ENCODE measurements at places on chromosomes 5 and 9.

DNA sequence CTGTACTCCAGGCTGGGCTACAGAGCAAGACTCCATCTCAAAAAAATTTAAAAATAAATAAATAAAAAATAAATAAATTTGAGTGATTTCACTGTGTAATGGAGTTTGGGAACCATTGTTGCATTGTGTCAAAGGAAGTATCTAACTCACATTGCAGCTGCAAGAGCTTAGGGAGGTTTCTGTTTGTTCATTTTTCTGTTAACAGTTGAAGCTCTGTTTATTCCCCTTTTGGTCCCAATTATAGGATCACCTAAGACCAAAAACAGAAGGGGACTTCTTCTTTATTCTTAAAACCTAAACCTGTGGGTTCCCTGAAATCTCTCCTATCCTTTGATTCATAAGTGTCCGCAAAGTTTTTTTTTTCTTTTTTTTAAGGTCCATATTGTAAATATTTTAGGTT lies 28.6 kb upstream of the PCAT7 start:
- no peak for DNase-seq

DNA sequence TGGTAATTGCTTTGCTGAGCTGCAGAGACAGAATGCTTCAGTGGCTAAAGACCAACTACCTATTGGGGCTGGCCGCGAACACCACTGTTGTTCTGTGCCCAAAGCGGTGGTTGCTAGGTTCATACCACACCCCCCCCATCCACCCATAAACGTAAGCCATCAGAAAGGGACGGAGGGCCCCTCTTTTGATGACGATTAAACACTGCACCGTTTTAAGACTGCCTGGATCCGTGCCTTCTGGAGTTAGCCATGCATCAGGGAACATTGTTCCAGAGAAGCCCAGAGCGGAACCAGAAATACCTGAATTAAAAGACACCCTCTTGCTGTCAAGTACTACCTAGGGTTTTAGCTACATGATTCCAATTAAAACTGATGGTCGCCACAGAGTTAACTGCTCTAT lies 369.1 kb upstream of the DAP start:
- no peak for DNase-seq

DNA sequence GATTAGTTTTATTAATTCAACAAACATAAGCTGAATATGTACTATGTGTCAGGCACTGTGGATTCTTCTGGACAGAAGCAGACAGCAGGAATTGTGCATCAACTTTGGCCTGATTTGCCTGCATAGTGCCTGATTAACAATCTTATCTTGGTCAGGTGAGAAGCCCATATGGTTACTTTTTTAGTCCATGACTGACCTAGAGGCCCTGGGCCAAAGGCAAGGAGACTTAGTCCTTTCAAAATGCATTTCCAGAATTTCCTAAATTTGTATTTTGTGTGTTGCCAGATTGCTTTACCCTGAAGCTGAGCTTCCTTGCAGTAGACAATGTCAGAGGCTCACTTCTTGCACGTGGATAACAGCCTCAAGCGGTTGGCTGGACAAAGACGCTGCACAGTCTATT lies 286.7 kb downstream of the SPOCK1 start:
- no peak for DNase-seq

DNA sequence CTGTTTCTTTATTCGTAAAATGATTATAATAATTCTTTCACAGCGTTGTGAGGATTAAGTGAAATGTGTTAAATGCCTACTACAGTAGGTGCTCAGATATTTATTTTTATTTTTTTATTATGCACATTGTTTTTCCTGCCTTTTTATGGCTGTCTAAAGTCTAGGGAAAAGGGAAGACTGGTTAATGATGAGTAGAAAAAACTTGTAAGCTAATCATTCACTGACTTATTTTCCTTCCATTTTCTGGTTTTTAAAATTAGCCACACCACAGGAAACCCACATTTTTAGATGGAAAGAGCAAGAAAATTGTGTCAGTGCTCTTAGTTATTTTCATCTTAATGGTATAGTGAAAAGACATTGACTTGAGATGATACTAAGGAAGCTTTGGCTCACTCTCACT lies 3.9 kb upstream of the PCYOX1L start:
- no peak for DNase-seq

- no peak for DNase-seq
Measured at GRCh38 chr9:98992885-98993569, 49.3 kb downstream of the COL15A1 start.

- DNase-seq = no peak
Measured at GRCh38 chr9:37623267-37623666, 27.5 kb upstream of the FRMPD1 start.

GRCh38 chr5:543351-543750 lies 19.1 kb upstream of the SLC9A3 start:
- DNase-seq = no peak

DNA sequence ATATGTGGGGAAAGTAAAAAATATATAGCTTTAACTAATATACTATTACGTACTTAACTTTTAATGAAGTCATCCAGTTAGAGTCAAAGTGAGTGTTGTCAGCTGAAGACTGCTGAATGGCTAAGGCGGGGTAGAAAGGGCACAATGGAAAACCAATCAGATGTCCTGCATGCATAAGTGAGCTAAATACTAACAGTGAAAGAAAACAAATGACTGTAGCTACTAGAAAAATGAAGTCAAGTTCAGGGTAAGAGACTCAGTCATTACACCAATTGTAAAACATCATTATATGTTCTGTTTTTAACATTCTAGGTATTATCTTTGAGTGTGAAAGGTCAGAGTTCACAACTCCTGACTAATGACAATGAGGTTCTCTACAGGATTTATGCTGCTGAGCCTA lies 295.2 kb downstream of the ADGRV1 start:
- no peak for DNase-seq

- no peak for DNase-seq
Measured at GRCh38 chr9:111096051-111096450, 57.8 kb upstream of the LPAR1 start.

- DNase-seq = no peak
Measured at GRCh38 chr9:91156451-91157234, 205.1 kb downstream of the AUH start.

- DNase-seq = no peak
Measured at GRCh38 chr5:124801551-124801950, 55.1 kb upstream of the ZNF608 start.

DNA sequence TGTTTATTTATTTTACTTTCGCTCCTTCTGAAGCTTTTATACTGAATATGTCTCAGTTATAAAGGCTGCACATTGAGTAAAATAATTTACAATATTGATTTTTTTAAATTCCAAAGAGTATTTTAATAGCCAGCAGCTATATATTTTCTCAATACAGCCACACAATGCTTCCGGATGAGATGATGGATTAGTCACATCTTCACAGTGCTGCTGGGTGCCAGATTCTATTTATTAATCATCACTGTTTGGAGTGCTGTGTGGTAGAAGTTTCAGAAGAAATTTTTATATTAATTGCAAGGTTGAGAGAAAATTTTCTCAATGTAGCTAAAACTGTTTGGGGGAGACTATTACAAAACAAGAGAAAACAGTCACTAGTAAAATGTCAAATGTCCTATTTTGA lies 989.8 kb downstream of the TLE4 start:
- no peak for DNase-seq

GRCh38 chr9:114852050-114852594 lies 46.3 kb upstream of the TNFSF15 start:
- DNase-seq = no peak

DNA sequence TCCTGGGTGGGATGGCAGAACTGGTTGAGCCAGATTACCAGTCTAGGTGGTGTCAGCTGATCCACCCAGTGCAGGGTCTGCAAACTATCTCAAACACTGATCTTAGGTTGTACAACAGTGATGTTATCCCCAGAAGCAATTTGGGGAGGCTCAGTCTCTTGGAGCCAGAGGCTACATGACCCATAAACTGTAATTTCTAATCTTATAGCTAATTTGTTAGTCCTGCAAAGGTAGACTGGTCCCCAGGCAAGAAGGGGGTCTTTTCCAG lies 5.3 kb upstream of the ZNF366 start:
- DNase-seq = no peak

GRCh38 chr5:174418809-174419539 lies 305.4 kb upstream of the MSX2 start:
- DNase-seq = no peak

GRCh38 chr9:20564650-20565049 lies 57.6 kb downstream of the MLLT3 start:
- no peak for DNase-seq

DNA sequence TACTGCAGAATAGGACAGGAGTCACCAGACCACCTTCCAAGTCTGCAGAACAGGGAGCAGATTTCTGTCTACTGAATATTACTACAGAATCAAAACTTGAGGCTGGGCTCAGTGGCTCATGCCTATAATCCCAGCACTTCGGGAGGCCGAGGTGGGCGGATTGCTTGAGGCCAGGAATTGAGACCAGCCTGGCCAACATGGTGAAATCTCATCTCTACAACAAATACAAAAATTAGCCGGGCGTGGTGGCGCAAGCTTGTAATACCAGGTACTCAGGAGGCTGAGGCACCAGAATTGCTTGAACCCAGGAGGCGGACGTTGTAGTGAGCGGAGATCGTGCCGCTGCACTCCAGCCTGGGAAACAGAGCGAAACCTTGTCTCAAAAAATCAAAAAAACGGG lies 710.8 kb upstream of the WWC1 start:
- no peak for DNase-seq

DNA sequence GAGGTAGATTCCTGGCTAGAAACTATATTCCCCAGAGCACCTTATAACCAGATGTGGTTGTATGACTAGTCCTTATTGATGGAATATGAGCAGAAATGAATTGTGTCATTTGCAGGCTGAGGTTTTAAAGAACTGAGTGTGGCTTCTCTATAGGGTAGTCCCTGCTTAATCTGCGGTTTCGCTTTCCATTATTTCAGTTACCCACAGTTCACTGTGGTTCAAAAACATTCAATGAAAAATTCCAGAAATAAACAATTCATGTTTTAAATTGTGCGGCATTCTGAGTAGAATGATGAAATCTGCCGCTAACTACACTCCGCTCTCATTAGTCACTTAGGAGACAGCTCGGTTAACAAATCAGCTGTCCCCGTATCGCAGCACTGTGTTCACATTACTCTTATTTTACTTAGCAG lies 65.1 kb downstream of the ANKRD55 start:
- no peak for DNase-seq

Data from stimulated activated CD4-positive, alpha-beta T cell treated with anti-CD3 and anti-CD28 coated beads, Interleukin-1b, Interleukin-23, amount 100 ng/mL, for 1 hour (primary cell).